ENCODE measurements at places on chromosomes 1 and 21. TPM values are rescaled to one million over a fixed set of nuclear protein-coding genes. Genes with fewer than 3 reads are reported as not detected.

- H3K36me3 ChIP-seq: peaks cover 3% of the 10 kb centered on the region
- DNase-seq: no peak
- no peaks in the 10 kb centered on the region for H3K4me1 ChIP-seq
- no peak overlapping the region for H3K4me3 ChIP-seq
Measured at GRCh38 chr1:207838156-207839082, 72.5 kb downstream of the CD34 start.

- no peak overlapping the region for H3K27ac ChIP-seq
- no peaks in the 10 kb centered on the region for H3K36me3 ChIP-seq
- peaks cover 22% of the 10 kb centered on the region for H3K27me3 ChIP-seq
- no peak overlapping the region for H3K4me3 ChIP-seq
- no peaks in the 10 kb centered on the region for H3K4me1 ChIP-seq
Measured at GRCh38 chr1:225945564-225945963, 4.5 kb upstream of the LEFTY2 start.

GRCh38 chr1:45573231-45573804 is 10.5 kb upstream of the NASP start:
- no peak overlapping the region for H3K4me3 ChIP-seq
- DNase-seq: no peak
- no peaks in the 10 kb centered on the region for H3K4me1 ChIP-seq
- no peak overlapping the region for H3K27ac ChIP-seq

The GCSAML gene
- total RNA-seq: not detected

DNA sequence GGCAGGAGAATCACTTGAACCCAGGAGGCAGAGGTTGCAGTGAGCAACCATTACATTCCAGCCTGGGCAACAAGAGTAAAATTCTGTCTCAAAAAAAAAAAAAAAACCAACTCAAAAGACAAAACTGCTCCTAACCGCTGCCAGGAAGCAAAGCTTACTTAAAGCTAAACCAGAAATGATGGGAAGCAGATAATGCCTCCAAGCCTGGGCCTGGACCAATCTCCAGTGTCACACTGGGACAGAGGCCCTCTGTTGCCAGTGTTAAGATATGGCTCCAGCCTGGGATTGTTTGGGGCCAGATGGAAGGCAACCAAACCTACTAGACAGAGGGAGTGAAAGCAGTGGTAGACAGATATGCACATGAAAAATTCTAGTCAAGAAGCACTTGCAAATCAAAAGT is 36.9 kb downstream of the NSL1 start:
- peaks cover 19% of the 10 kb centered on the region for H3K4me1 ChIP-seq
- no peaks in the 10 kb centered on the region for H3K27me3 ChIP-seq
- H3K36me3 ChIP-seq: no peaks in the 10 kb centered on the region
- DNase-seq: no peak
- no peak overlapping the region for H3K4me3 ChIP-seq
